ENCODE measurements at places on chromosomes 3 and 15.

DNA sequence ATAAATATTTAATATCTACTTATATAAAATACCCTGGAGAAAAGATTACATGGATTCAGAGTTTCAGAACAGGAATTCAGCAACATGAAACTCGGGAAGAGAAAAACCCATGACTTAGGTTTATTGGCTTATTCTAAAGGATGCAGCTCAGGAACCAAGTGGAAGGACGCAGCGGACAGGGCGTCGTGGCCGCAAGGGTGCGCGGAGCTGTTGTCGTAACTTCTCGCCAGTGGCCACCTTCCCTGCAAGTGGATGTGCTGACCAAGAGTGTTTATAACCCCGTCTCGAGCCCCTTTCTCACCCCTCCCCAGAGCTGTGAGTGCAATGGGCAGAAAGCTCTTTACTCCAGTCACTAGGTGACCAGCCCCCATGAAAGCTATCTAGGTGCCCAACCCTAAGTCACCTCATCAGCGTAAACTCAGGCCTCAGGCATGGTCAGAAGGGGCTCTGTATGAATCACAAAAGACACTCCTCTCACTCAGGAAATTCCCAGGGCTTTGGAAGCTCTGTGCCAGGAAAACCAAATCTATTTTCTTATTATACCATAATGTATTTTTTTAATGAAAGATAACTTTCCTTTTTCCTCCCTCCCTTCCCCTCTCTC is 77.3 kb downstream of the CHRNA7 start:
- no peak for DNase-seq

GRCh38 chr3:148466143-148466542 is 231.6 kb upstream of the AGTR1 start:
- peak; percentile 11 for DNase-seq

DNA sequence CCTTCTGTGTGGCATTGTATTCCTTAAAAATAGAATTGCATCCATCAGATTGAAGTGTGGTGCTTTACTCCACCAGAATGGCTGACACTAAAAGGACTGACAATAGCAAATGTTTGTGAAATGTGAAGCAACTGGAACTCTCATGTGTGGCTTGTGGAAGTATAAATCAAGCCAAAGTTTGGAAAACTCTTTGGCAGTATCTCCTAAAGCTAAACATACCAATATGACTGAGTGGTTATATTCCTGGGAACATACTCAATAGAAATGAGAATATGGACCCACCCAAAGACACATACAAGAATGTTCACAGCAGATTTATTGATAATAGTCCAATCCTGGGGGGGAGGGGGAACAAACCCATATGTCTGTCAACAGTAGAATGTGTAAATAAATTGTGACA is 87.1 kb downstream of the RARB start:
- DNase-seq, result no peak

DNA sequence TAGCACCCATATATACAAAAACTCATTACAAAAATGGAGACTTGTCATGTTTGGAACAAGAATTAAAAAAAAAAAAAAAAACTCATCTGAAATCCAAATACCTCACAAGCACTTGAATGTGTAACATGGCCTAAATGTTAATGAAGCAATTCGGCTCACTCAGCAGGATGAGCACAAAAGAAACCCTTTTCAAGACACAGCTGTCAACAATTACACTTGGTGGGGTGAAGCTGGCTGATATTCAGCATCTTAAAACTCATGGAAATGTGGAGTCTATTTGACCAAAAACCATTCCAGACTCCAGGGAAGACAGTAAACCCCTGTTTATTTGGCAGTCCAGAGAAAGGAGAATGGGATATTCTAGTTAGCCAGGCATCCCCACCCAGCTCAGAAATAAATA is 205.4 kb upstream of the TSC22D2 start:
- DNase-seq, result peak; percentile 36

DNA sequence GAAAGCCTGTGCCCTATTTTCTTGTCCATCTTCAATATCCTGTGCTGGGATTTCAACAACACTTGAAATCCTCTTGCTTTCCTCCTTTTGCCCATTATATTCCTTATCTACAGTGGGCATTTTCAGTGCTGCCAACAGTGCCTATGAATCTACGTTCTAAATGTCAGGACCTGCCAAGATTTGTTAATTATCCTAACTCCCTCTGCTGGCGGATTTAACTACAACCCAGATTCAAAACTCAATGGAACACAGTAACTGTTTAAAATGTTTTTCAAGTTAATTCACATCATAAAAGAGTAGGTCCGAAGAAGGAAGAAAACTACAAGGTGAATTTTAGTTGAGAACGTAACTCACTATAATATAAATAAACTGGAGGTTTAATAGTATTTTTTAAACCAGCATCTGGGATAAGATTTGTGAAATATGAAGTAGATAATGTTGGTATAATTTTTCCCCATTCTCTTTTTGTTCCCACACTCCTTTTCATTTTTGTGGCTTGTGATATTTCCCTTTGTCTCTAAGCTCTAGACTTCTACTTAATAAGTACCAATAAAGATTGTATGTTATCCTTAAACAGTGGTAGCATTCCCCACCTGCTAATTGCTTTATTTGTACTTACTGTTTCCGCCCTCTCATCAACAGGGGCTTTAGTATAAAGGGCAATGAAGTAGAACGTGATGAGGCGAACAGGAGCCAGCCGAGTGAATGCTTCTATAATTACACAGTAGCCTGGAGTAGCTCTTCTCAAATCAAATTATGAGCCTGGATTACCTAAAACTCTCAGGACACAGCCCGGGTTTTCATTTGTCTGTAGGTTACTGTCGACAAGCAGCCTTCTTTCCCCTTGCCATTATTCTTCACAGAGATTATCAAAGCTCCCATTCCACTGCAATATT is 302.5 kb upstream of the ATP11B start:
- no peak for DNase-seq

- DNase-seq, result peak; percentile 15
Measured at GRCh38 chr3:31980530-31981205, 394 bp downstream of the OSBPL10 start.

DNA sequence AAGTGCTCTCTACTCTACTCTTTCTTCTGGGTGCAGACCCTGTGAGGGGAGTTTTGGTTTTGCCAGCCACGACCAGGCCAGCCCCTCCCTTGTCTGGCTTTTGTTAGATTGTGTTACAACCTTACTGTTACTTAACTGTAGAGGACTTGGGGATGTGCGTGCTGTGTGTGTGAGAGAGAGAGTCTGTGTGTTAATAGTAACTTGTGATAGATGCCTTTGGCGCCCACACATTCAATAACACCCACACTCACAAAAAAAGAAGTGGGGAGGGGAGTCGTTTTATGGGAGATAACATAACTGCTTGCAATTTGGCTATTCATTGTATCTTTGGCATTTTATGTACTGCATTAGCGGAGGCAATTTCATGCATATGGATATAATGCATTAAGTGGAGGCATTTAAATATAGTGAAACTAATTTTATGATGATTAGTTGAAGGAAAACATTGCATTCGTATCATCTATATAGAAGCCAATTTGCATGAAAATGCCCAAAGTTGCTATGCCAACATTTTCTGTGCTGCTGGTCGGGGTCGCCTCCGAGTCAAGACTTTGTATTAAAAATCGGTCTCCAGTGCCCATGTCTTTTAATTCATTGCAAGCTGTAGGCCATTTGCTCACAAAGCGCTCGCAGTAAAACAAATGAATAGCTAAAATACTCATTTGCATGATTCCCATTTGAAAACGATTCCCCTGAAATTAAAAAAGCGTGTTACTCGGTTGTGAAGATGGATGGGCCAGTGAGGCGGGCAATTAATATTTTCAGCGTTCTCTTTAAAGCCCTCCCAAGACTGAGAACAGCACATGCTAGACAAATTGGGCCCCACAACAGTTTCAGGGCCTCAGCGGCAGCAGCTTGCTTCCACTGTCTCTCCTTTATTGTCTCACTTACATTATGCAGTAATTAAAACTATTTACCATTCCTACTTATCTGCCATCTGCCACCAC is 158.5 kb upstream of the SMAD3 start:
- DNase-seq, result no peak
